ENCODE measurements at places on chromosomes 7 and 10. TPM values are rescaled to one million over a fixed set of nuclear protein-coding genes. Genes with fewer than 3 reads are reported as not detected.
A peak's percentile ranks its signal among the peaks of the same experiment; 100 is the strongest.

The BRAT1 gene
- 47.6 TPM for total RNA-seq

The HDAC9 gene
- total RNA-seq = 4.3 TPM

The SLC13A1 gene
- not detected for total RNA-seq

The MET gene
- 200 TPM for total RNA-seq

The GPR22 gene
- not detected for total RNA-seq

The ATP6V0A4 gene
- total RNA-seq = not detected

The GJC3 gene
- total RNA-seq = 0.76 TPM

The C7orf57 gene
- total RNA-seq = 0.15 TPM

The TCF7L2 gene
- 164 TPM for total RNA-seq

The HBP1 gene
- total RNA-seq = 24.3 TPM

The MRPS17 gene
- total RNA-seq = 27.5 TPM

The WDR86 gene
- not detected for total RNA-seq

DNA sequence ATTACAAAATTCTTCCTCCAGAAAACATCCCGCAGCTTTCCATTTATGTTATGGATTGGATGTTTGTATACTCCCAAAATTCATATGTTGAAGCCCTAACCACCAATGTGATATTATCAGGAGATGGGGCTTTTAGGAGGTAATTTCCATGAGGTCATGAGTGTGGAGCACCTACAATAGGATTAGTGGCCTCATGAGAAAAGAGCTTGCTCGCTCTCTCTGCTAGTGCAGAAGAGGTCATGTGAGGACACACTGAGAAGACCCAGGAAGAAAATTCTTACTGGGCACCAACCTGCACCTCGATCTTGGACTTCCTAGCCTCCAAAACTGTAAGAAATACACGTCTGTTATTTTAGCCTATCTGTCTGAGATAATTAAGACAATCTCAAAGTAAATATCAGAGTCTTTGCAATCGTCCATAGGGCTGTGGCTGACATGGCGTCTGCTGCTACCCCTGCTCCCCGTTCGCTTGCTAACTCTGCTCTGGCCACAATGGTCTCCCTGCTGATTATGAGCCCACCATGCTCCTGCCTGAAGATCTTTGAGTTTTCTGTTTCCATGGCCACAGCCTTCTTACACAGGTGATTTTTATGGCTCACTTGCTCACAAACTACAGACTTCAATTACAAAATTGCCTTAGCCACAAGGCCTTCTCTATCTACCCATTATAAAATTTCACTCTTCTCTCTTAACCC is 333.3 kb downstream of the CACNA2D1 start:
- no peak overlapping the region for H3K27ac ChIP-seq
- DNase-seq = no peak
- no peaks in the 10 kb centered on the region for H3K36me3 ChIP-seq

GRCh38 chr7:114823290-114823689 is 98.6 kb upstream of the MDFIC start:
- H3K27ac ChIP-seq = no peak overlapping the region
- H3K4me1 ChIP-seq = peaks cover 9% of the 10 kb centered on the region
- no peak overlapping the region for H3K4me3 ChIP-seq
- no peaks in the 10 kb centered on the region for H3K27me3 ChIP-seq
- no peaks in the 10 kb centered on the region for H3K36me3 ChIP-seq

DNA sequence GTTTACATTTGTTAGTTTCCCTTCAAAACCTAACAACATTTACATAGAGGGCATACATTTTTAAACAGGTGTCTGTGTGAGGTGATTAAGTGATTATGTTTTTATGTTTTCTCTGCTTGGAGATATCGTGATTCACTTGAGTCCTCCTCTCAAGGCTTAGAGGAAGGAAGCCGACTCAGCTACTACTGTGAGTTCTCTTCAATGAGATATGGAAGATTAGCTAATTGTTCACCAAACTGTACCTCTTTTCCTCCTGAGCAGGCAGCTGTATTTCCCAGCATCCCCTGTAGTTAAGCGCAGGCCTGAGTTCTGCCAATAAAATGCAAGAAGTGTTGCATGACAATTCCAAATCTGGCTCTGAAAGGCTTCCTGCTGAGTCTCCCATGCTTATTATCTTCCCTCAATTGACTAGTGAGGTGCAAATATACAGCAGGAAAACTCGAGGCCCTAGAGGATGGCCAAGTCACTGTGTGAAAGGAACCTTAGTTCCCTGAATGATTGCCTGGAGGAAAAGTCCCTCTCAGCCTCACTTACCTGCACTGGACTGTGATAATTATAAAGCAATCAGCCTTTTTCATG is 528.7 kb downstream of the GRM8 start:
- no peaks in the 10 kb centered on the region for H3K4me1 ChIP-seq
- H3K27ac ChIP-seq = no peak overlapping the region
- DNase-seq = no peak
- no peaks in the 10 kb centered on the region for H3K36me3 ChIP-seq
- H3K4me3 ChIP-seq = no peak overlapping the region

DNA sequence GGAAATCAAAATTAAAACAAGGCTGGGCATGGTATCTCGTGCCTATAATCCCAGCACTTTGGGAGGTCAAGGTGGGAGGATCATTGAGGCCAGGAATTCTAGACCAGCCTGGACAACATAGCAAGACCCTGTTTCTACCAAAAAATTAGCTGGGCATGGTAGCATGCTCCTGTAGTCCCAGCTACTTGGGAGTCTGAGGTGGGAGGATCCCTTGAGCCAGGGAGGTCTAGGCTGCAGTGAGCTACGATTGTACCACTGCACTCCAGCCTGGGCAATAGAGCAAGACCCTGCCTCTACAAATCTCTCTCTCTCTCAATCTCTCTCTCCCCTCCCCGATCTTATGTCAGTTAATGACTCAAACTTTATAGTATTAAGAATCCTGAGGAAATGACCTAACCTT is 3.8 kb downstream of the KPNA7 start:
- DNase-seq = no peak
- H3K4me1 ChIP-seq = peaks cover 23% of the 10 kb centered on the region
- H3K27me3 ChIP-seq = no peaks in the 10 kb centered on the region
- H3K27ac ChIP-seq = no peak overlapping the region
- no peaks in the 10 kb centered on the region for H3K36me3 ChIP-seq

DNA sequence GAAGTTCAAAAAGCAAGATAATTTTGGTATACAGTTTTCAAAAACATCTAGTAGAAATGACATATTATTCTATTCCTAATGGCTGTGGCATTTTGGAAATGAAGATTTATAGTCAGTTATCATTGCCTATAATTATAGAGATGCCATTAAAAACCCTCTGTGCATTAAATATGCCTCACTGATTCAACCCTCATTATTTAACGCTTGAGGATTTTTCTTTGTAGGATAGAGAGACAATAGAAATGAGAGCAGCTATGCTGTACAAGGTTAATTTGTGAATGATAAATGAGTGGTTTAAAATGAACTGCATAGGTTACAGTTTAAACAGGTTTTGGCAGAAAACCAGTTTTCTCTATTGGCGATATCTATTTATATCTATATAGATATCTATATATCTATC is 32.2 kb upstream of the SEMA3A start:
- no peak overlapping the region for H3K4me3 ChIP-seq
- no peak for DNase-seq
- H3K27me3 ChIP-seq = no peaks in the 10 kb centered on the region
- H3K27ac ChIP-seq = no peak overlapping the region
- H3K4me1 ChIP-seq = no peaks in the 10 kb centered on the region
- no peaks in the 10 kb centered on the region for H3K36me3 ChIP-seq

DNA sequence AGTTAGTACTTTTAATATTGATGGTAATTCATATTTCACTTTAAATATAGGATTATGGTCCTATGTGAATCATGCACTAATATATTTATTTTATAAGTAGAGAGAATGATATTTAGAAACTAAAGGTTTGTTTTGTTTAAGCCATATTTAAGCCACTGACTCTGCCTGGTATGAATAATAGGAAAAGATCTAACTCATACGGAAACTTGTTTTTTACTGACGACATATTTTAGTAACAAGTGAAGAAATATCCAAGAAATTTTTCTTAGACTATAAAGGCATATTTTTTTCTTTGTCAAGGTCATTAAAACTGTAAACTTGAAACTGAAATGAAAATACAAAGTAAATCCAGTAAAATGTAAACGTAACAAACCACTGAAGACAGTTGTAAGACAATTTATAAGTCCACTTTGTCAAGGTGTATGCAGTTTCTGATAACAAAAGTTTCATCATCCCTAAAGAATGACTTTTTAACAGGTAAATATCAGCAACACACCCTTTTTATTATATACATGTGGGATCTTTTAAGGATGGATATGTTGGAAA is 147.1 kb downstream of the PHF14 start:
- no peaks in the 10 kb centered on the region for H3K36me3 ChIP-seq
- no peak for DNase-seq
- no peaks in the 10 kb centered on the region for H3K27me3 ChIP-seq
- no peak overlapping the region for H3K27ac ChIP-seq

GRCh38 chr10:86344714-86345161 is 21.9 kb downstream of the GRID1 start:
- no peaks in the 10 kb centered on the region for H3K27me3 ChIP-seq
- DNase-seq = no peak
- no peaks in the 10 kb centered on the region for H3K36me3 ChIP-seq
- no peak overlapping the region for H3K4me3 ChIP-seq
- no peak overlapping the region for H3K27ac ChIP-seq

GRCh38 chr7:116522247-116522646 is 2.6 kb upstream of the CAV1 start:
- DNase-seq = peak; percentile 69
- H3K4me1 ChIP-seq = peaks cover 88% of the 10 kb centered on the region
- H3K36me3 ChIP-seq = no peaks in the 10 kb centered on the region

DNA sequence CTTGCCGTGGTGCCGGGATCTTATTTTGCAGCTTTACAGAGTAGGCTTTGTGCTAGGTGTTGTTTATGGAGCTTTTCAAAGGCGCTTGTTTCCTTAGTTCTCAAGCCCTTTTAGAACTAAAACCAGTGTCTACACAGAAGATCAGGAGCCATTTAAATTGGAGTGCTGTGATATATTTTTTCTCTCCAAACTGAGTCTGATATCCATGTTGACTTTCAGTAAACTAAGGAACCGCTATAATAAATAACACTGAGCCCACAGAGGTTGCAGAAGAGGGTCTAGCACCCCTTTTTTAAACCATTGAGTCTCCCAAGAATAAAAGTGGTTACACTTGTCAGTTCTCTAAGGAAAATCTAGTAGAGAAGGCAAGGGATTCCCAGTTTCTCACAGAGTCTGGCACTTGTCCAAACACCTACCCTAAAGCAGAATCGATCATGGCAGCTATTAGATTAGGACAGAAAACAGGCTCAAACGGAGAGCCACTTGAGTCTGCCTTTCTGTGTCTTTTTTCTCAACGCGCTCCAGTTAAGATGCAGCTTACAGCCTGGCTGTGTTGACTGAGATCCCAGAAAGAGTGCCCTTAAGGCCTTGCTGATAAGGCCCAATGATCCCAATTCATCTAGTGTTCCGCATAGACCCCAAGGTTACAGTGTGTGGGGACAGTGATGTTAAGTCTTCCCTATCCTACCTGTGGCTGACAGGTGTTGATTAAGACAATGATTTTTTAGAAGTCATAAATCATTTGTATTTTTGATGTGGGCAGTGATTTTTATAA is 804 bp downstream of the TMEM106B start:
- H3K4me1 ChIP-seq = peaks cover 2% of the 10 kb centered on the region
- DNase-seq = peak; percentile 16
- H3K27me3 ChIP-seq = no peaks in the 10 kb centered on the region

DNA sequence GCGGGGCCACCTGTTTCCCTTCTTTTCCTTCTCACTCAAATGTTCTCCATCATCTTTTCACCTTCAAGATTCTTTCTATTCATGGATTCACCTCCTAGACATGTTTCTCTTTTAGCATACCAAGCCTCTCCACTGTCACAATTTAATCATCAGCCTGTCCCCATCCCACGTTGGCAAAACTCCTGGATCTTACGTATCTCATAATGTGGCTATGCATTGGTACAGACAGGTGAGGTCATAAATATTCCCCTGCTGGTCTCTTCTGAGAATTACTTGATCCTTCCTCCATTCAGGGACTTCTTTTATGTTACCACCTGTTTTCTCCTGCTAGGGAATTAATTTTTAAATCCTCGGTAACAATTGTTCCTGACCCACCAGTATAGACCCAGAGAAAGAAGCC is 262.6 kb upstream of the NEBL start:
- H3K4me1 ChIP-seq = no peaks in the 10 kb centered on the region
- no peak for DNase-seq
- H3K27ac ChIP-seq = no peak overlapping the region
- no peaks in the 10 kb centered on the region for H3K36me3 ChIP-seq
- no peaks in the 10 kb centered on the region for H3K27me3 ChIP-seq

DNA sequence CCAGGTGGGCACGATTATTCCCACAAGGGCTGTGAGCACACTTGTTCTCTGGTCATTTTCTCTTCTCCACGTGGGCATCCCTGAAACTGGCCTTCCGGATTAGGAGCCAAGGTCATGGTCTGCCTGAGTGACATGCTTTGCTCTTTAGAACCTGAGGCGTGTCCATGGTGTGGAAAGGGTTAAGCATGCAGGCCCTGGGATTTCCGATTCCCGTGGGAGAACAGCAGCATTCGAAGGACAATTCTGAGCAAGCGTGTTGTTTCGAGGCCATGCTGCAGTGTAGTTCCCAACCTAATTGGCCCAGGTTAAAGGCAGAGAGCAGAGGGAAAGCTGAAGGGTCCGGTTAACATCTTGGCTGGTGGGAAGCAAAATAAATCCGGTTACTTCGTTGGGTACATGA is 245.9 kb downstream of the SKAP2 start:
- peaks cover 14% of the 10 kb centered on the region for H3K4me1 ChIP-seq
- no peak overlapping the region for H3K4me3 ChIP-seq
- H3K36me3 ChIP-seq = no peaks in the 10 kb centered on the region
- H3K27ac ChIP-seq = no peak overlapping the region
- H3K27me3 ChIP-seq = no peaks in the 10 kb centered on the region

DNA sequence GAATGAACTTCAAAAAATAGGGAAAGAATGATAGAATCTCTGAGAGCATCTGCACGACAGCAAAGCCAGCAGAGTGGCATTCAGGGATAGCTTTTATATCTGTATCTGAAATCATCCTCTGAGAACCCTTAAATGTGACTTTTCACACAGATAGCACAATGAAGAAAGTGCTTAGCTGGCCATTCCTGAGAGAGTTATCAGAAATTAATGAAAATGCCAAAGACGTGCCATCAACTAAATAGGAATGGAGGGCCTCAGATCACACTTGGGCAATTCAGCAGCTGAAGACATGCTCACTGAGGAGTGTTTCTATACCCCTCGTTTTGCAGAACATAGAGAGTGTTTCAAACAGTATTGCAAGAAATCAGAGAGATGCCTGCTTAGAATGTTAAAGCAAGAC is 51.6 kb downstream of the AKR1B1 start:
- H3K27me3 ChIP-seq = no peaks in the 10 kb centered on the region
- H3K4me3 ChIP-seq = no peak overlapping the region
- no peaks in the 10 kb centered on the region for H3K4me1 ChIP-seq
- no peaks in the 10 kb centered on the region for H3K36me3 ChIP-seq
- no peak overlapping the region for H3K27ac ChIP-seq
